ENCODE measurements at places on chromosomes 6 and 20. TPM values are rescaled to one million over a fixed set of nuclear protein-coding genes. Genes with fewer than 3 reads are reported as not detected.

The BPIFB1 gene
- not detected for total RNA-seq

The SMLR1 gene
- not detected for total RNA-seq

The GNAS-AS1 gene
- total RNA-seq: 0.50 TPM

The CRISP3 gene
- total RNA-seq: not detected

The PPP1R10 gene
- total RNA-seq: 46.6 TPM

The NPBWR2 gene
- total RNA-seq: not detected

The JPH2 gene
- 106 TPM for total RNA-seq

The TFAP2A gene
- 1.1 TPM for total RNA-seq

The SLC22A16 gene
- total RNA-seq: not detected

The BPI gene
- total RNA-seq: 0.31 TPM

The HTR1E gene
- total RNA-seq: not detected

The BHLHE23 gene
- total RNA-seq: not detected

The MYBL2 gene
- total RNA-seq: 1.4 TPM

The CD109 gene
- 18.4 TPM for total RNA-seq

The NXT1 gene
- 8.9 TPM for total RNA-seq

- no peak for DNase-seq
These were observed 50.1 kb upstream of the BACH2 start for GRCh38 chr6:90346729-90347128.

- DNase-seq: no peak
These were observed 49.6 kb upstream of the RIPOR2 start for GRCh38 chr6:24985323-24985722.

DNA sequence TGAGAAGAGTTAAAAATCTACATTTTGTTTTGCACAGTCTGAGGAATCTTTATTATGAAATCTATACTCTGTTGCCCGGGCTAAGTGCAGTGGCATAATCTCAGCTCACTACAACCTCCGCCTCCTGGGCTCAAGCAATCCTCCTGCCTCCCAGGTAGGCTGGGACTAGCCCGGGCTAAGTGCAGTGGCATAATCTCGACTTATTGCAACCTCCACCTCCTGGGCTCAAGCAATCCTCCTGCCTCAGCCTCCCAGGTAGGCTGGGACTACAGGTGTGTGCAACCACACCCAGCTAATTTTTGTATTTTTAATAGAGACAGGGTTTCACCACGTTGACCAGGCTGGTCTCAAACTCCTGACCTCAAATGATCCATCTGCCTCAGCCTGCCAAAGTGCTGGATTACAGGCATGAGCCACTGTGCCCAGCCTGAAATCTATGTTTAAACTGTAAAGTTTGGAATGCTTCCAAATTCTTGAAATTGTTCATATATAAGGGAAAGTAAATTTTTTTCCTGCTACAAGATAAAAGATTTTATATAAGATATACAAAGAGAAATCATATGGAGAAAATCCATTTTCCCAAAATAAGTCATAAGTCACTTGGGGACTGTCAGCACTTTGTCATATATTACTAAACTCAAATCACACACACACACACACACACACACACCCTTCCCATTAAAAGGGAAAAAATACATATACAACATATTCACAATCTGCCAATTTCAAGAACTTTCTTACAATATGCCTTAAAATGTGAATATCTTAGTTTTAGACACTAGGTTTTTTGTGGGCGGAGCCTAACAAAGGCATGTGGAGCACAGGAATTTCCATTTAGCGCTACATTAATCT, 19.4 kb downstream of the PTPRK start:
- no peak for DNase-seq

DNA sequence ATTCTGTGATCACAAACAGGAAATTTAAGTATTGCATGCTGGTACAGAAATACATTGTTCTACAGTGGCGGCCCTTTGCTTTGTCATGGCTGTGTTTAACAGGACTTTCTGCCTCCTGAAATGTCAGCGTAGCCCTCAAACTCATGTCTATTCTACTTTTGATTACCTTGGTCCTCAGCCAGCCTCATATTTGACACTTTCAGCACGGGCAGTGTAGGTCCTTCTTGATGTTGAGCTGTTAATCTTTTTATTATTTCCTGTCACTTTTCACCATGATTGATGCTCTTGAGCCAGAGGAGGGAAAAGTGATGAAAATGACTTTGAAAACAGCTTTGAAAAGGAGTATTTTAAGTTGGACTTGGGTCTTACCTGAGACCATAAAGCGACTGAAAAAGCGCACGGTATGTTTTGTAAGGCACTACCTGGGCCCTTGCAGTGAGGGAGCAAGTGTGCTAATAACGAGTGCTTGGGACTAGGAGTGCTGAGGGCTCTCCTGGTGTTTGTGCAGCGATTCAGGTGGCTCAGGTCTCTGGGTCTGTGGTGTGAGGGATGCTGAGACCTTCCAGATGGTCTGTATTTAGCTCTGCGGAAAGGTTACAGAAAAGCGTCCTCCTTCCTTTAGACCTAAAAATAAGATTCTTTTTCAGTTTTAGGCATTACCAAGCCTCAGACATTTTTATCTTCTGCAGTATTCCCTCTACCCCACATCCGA, 45.2 kb upstream of the RREB1 start:
- no peak for DNase-seq

GRCh38 chr6:13724182-13724581, 12.5 kb upstream of the RANBP9 start:
- no peak for DNase-seq

GRCh38 chr20:34320861-34321260, 17.7 kb upstream of the AHCY start:
- DNase-seq: no peak

DNA sequence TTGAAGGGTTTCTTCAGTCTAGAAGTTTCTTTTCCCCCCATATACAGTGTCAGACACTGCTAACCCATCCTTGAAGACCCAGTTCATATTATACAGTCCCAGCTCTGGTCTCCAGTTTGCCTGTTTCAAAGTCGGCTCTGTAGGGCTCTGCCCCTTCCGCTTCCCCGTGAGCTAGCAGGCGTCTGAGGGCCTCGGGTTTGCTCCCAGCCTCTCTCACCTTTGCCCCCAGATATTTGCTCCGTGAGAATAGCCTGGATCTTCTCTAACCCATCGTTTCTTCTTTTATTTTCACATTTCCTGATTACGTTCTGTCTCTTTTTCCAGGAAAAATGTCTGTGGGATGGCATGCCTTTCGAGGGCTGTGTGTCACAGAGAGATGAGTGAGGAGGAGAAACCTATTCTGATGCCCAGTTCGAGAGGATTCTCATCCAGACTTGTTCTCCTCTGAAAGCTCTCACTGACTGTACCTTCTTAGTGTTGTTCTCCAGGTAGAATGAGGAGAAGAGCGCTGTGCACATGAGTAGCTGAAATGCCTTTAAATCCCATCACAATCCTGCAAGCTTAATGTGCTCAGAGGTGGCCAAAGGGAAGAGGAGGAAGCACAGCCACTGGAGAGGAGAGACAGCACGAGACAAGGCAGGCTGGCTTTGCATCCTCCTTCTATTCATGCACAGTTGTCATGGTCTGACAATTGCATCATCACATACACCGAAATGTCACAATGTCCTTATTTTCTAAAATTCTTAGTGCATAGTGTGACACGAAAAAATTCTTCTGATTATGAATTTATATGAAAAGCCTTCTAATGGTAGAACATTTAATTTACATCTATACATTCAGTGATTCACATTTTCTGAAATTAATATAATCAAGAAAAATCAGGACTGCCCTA, 171.1 kb downstream of the FOXA2 start:
- no peak for DNase-seq

- no peak for DNase-seq
These were observed 19.3 kb downstream of the SLC13A3 start for GRCh38 chr20:46631874-46632446.

DNA sequence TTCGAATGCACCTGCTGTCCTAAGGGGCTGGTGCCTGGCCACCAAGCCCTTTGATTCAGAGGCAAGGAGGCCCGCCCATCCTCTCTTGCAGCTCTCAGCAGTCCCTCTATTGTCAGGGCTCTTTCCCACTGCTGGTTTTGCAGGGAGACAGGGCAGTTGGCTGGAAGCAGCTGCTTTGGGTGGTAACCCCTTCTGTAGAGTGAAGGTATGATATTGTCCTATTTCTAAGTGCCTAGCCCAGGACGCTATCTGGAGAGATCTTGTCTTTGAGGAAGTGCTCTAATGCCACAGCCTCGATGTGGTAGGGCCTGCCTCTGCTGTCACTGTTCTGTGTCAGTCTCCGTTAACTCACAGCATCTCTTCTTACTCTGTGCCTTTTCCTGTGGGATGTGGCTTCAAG, 5.6 kb downstream of the PLCG1 start:
- DNase-seq: no peak

GRCh38 chr6:162889303-162889702, 161.5 kb downstream of the PACRG start:
- no peak for DNase-seq

DNA sequence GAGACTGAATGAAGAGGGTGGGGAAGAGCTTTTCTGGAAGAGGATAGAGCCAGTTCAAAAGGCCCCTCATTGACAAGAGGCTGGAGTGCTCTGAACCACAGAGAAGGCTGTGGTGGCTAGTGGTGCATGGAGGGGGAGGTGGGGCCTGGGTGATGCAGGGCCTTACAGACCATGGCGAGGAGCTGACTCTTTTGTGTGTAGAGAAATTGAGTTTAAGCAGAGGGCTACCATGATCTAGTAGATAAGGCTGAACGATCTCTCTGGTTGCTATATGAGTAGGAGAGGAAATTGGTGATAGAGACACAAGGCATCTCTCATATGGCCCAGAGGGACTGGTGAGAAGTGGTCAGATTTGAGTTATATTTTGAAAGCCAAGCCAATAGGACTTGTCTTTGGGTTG, 137.6 kb downstream of the UST start:
- DNase-seq: no peak

DNA sequence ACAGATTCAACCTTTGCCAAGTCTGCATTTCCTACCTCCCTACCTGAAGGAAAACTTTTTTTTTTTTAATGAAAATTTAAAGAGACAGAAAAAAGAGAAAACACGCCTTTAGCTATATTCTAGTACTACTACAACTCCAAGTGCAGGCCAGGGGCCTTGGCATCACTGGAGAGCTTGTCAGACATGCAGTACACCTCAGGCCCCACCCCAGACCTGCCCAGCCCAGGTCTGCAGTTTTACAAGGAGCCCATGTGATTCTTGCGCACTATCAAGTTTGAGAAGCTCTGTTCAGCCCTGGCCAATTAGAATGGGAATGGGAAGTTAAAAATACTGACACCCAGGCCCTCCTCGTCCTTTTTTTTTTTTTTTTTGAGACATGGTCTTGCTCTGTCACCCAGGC, 85.0 kb downstream of the NFATC2 start:
- no peak for DNase-seq

GRCh38 chr6:46556053-46556452, 64.8 kb upstream of the RCAN2 start:
- no peak for DNase-seq

GRCh38 chr20:31678389-31679356, 41.0 kb downstream of the COX4I2 start:
- DNase-seq: no peak

GRCh38 chr20:60046436-60046835, 88.2 kb downstream of the CDH26 start:
- DNase-seq: no peak

DNA sequence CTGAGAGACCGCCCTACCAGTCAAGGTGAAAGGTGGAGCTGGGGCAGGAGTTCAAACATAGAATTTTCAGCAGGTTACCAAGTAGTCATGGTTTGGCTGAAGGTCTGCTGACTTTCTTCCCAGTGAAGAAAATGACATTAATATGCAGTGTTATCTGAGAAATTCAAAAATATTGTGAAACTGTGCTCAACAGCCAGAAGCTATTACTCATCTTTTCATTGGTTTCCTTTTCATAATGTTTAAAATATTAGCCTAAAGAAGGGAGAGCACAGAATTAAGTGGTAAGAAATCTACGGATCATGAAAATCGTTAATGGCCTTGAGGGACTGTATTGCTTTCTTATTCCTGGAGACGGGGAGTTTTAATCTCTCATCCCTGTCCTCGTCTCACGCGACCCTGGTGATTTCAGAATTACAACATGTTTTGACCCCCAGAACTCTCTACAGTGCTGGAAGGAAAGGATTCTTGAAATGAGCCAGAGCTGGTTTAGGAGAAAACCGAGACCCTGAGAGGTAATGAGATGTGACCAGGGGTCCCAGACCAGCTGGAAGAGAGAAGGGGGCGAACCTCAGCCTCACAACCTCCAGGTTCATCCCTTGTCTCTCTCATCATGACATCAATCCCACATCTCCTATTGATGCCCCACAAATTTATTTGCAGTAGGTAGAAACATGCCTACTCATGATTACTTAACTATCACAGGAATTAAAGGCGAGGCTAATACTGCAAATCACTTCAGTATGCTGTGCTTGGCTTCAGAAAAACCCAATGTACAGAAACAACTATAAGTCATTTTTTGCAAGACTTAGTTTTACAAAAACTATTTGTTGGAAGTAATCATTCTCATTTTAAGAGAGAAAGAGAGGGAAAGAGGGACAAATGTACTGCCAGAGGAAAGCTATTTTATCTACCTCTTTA, 209.5 kb downstream of the FNDC1 start:
- DNase-seq: no peak

DNA sequence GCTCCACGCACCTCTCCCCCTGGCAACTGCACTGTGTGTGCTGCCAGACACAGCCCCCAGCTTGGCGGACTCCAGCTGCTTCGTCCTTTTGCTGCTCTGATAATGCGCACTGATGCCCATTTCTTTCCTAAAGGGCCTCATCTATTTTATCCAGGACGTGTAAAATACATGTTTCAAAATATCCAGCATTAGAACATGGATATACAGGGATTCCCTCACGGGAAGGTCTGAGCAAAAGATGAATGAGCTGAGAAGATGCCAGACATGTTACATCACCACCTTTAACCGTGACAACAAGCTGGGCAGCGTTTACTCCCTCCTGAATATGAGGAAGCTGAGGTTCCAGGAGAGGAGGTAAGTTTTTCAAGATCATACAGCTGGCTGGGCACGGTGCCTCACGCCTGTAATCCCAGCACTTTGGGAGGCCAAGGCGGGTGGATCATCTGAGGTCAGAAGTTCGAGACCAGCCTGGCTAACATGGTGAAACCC, 32.8 kb downstream of the TNXB start:
- no peak for DNase-seq

GRCh38 chr20:15164726-15165125, 827.3 kb upstream of the FLRT3 start:
- DNase-seq: no peak
